Frontal cortex (tissue), 4 donors: ENCODE measurements at places on chromosomes 4 and X. TPM values are rescaled to one million over a fixed set of nuclear protein-coding genes. Genes with fewer than 3 reads are reported as not detected.
A peak's percentile ranks its signal among the peaks of the same experiment; 100 is the strongest.

DNA sequence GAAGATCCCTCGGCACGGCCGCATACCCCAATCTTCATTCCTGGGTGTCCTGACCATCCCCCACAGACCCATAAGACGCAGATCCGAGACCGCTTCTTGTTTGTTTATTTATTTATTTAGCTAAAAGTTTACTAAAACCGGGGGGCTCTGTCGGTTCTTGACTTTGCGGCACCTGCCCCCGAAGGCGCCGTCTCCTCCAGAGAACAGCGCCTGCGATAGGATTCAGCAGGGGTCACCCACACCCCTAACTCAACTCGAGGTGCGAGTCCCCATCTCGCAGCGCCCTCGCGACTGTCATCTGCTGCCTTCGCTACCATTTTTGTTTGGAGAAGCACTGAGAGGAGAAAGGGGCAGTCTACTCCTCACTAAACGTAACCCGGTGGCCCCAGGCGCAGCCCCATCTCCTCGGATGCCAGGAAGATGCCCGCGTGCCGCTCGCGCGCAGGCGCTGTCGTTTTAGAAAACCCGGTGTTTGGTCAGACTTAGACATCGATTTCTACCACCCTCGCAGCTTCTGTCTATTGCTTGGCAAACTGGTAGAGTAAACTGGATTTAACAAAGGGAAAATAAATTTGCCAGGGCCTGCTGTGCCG, 18.9 kb upstream of the GPR101 start:
- DNase-seq, result no peak

- DNase-seq, result no peak
Observed at GRCh38 chrX:63363788-63364187, 12.7 kb upstream of the SPIN4 start.

Gene PPP1R2C
- not detected for total RNA-seq

GRCh38 chr4:183984566-183984965, 79.5 kb downstream of the STOX2 start:
- DNase-seq, result no peak

GRCh38 chrX:105723966-105724735, 98.2 kb upstream of the NRK start:
- no peak for DNase-seq

DNA sequence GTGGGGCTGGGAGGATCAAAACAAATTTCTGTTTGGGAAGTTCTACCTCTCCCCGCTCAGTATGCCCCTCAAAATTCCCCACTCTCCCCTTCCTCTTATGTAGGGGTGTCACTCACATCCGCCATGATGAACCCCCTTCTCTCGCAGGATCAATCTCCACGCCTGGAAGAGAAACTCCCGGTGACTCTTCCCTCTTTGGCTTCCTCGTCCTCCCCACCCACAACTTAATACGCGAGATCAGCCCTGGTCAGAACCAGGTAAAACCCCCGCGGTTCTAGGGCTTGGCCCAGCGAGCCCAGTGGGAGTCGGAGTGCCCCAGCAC, 427 bp downstream of the LAMTOR3 start:
- peak; percentile 12 for DNase-seq

DNA sequence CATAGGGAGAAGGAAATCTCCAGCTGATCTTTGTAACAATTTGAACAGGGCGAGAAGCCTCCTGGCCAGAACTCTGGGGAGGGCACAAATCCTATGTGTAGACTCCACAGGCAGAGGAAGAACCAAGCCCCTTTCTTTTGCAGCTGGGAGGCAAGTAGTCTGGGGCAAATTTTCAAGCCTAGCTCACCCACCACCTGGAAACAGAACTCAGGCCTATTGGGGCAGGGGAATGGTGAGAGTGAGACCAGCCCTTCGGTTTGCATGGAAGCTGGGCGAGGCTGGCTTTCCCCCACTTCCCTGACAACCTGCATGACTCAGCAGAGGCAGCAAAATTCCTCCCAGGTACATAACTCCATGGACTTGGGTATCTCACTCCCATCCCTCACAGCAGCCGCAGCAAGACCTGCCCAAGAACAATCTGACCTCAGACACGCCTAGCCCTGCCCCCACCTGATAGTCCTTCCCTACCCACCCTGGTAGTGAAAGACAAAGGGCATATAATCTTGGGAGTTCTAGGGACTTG, 138.2 kb downstream of the EMCN start:
- DNase-seq, result no peak

- DNase-seq, result no peak
Observed at GRCh38 chr4:92255920-92256244, 47.9 kb upstream of the GRID2 start.

DNA sequence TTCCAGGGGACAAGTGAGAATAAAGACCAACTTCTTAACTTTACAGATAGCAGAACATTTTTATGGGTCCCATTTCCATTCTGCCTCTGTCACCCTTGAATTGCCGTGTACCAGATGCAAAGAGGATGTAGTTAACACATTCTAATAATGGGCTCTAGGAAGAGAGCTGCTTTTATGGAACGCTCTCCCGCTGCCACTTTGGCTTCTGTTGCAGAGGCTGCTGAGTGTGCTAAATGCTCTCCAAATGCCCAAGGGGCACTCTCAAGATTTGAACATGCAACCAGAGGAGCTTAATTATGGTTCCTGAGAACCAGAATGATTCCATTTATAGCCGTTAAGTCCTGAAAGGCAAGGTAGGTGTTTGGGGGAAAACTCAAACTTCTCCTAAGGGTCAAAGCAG, 28.1 kb upstream of the GPC3 start:
- DNase-seq, result no peak

Gene KLB
- total RNA-seq, result under 0.01 TPM

DNA sequence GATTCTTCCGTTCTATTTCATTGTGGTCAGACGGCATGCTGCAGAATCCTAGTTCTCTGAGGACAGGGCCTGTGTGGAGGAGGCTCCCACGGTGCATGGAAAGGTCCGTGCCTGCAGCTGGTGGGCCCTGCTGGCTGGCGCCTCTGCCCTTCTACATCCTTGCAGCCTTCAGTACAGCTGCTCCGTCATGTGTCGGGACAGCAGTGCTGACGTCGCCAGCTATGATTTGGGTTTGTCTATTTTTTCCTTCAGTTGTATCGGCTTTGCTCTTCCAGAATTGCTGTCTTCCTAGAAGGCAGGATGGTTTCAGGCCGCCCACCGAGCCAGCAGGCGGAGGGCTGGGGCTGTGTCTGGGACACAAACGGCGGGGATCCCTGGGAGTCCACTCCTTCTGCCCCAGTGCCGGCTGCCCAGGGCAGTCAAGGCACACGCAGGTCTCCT, 32.1 kb upstream of the CPLX1 start:
- DNase-seq, result no peak

DNA sequence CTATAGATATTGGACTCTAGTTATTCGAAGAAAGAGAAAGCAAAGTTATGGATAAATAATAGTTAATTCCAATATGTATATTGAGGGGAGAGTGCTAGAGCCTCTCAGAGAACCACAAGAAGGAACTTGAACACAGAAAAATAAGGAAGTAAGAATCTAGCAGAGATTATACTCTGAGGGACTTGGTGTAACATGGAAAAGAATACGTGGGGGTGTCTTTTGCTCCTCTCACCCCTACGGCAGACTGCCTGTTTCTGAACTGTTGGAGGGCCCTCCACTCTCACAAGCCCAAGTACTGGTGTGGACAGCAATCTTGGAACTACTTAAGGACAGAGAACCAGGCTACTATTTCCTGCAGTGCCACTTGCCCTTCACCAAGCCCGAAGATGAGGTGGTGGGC, 1174.4 kb upstream of the PCDH10 start:
- DNase-seq, result no peak

- DNase-seq, result no peak
Observed at GRCh38 chr4:74117024-74117534, 18.1 kb upstream of the CXCL2 start.

DNA sequence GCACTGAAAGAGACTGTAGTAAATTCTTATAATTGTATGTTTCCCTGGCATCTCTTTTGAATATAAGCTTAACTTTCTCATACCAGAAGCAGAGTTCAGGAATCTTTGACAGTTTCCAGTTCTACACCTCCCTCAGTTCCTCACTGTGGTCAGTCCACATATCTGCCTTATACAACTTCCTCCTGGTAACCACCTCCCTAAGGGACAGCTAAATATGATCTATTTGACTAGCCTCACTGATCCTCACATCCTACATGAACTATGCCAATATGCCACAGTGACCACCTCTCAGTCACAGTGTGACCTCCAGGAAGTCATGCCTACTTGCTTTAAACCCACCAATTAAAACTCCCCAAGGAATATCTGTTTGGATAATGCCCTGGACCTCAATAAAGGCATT, 51.6 kb upstream of the HDAC8 start:
- DNase-seq, result no peak

DNA sequence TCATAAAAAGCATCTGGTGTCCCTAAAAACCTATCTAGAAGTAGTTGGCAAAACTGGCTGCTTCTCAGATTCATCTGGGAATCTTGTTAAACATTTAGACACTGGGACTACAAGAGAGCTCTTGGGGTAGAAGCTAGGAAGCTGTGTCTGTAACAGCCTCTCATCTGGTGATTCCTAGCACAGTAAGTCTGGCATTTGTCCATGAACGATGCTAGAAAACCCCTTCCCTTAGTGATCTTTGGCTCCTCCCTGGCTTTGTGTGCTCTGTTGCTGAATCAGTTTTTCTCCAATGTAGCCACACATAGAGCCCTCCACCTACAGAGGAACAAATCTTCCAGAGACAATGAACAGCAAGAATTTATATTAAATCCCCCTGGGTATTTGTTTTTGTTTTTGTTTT, 951.7 kb upstream of the LCORL start:
- DNase-seq, result no peak

Gene GYPE
- total RNA-seq, result 1.2 TPM

DNA sequence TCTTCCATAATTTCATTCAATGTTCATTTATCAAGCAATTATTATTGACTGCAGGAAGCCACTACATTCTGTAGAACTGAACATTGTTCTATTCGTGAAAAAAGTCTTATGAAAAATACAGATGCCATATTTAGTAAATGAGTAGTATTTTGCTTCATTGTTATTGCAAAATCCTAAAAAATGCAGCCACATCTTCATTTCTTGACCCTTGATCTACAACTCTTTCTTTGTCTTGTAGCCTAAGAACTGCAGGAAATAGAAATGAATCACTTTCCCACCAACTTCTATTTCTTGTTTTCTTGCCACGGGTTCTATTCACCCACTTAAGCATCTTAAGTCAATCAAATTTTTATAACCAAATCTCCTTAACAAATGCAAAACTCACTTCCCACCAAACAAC, 63.3 kb downstream of the KCNIP4 start:
- DNase-seq, result no peak

GRCh38 chr4:125505621-125506020, 190.9 kb downstream of the FAT4 start:
- DNase-seq, result no peak

GRCh38 chrX:103236296-103236695, 18.7 kb downstream of the TCEAL8 start:
- DNase-seq, result no peak

Gene MBNL3
- total RNA-seq, result 2.0 TPM

- DNase-seq, result no peak
Observed at GRCh38 chr4:143021384-143021783, 163.3 kb upstream of the USP38 start.

DNA sequence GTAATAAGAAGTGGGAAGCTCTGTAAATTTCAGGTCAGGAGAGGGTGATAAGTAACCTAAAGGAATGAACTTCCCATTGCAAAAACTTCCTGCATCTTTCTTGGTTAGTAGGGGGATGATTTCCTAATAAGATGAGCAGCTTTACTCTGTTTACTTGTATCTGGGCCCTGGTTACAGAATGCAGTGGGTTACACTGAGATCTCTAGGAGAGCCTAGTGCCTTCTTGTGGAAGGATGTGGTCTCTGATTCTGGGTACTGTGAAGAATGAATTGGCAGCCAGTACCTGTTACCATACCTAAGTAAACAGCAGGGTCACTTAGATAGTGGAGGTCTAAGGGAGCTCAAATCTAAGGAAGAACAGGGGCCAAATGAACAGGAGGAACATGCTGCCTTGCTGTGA, 320.6 kb downstream of the ARHGAP10 start:
- DNase-seq, result no peak

Gene POLN
- 8.6 TPM for total RNA-seq

DNA sequence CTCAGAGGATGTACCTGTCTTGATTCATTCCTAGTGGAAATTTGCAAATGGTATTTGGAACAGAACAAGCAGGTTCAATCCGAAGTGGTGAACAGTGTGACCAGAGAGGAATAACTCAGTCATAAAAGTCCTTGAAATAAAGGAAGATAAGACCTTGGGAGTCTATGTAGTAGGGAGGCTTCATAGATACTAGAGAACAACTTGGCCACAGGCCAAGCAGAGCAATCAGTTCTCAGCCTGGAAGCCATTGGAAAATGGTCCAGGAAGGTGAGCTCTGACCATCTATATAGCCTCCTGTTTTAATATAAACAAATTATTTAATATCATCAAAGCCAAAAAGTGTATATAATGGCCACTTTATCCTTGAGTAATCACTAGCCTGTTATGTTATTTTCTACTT, 11.3 kb downstream of the TXK start:
- no peak for DNase-seq

GRCh38 chrX:48560681-48561080, 13.6 kb upstream of the RBM3 start:
- no peak for DNase-seq

GRCh38 chrX:111352424-111352823, 59.6 kb downstream of the DCX start:
- no peak for DNase-seq

- no peak for DNase-seq
Observed at GRCh38 chrX:35886135-35886534, 33.4 kb upstream of the CFAP47 start.

GRCh38 chr4:160129439-160129838, 1026.6 kb downstream of the RAPGEF2 start:
- DNase-seq, result no peak

DNA sequence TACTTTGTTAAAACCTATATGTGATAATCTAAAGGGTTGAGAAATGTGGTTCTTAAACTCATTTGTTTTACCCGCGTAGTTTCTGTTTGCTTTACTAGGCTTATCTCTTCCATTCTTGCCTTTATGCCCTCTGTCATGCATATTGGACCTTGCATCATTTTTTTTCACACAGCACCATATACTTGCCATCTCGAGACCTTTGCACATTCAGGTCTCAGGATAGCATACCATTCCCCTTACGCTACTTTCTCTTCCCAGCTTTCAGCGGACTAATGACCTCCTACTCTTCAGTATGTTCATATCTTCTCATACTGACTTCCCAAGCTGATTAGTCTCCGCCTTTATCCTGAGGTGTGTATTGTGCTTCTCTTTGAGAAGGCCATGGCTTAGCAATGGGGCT, 40.5 kb downstream of the USP38 start:
- DNase-seq, result no peak

- no peak for DNase-seq
Observed at GRCh38 chr4:10109995-10110670, 6.5 kb downstream of the WDR1 start.

- no peak for DNase-seq
Observed at GRCh38 chr4:105236202-105236915, 89.7 kb downstream of the TET2 start.

DNA sequence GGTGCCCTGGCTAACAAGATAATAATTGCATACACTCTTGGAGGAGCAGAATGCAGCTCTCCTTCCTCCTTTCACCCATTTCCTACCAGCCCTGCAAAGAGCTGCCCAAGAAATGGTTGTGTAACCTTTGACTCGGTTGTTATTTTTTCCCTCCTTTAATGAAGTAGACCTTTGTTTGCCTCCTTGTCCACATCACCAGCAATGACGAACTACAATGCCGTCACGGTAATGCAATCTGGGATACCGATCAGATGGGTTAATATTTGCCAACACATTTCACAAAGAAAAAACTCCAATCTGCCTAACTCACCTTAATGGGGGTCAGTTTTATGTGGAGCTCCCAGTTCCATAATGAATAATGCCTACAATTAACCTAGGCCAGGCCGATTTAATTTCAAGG, 32.0 kb downstream of the GPRIN3 start:
- DNase-seq, result no peak

Gene MAGEB1
- not detected for total RNA-seq

GRCh38 chr4:6568689-6569332, 6.2 kb upstream of the MAN2B2 start:
- DNase-seq, result no peak
